Upper lobe of right lung (tissue), 1 donor: ENCODE measurements at places on chromosomes 7 and 10.

GRCh38 chr10:71687077-71687476 is 32.5 kb downstream of the C10orf105 start:
- H3K27ac ChIP-seq = no peak overlapping the region
- no peaks in the 10 kb centered on the region for H3K36me3 ChIP-seq
- H3K27me3 ChIP-seq = no peaks in the 10 kb centered on the region
- no peaks in the 10 kb centered on the region for H3K4me1 ChIP-seq

DNA sequence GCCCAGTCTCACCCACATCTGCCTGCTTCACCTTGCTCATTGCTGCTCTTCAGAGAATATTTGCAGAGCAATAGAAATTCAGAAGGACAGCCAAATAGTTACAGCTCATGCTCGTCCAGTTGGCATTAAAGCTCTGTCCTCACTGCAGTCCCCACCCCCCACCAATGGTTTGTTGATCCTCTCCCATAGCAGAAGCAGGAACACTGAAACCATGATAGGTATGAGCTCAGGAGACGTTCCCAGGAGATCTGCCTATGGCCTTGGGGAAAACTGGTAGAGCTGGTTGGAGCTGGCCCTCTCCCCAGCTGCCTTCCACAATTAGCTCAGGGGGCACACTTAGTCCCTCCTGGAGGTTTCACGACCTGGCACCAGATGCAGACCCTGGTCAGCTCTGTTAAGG is 68.6 kb upstream of the KMT2C start:
- H3K4me3 ChIP-seq = no peak overlapping the region
- H3K27ac ChIP-seq = no peak overlapping the region
- no peaks in the 10 kb centered on the region for H3K4me1 ChIP-seq
- no peak for DNase-seq
- H3K36me3 ChIP-seq = no peaks in the 10 kb centered on the region
- no peaks in the 10 kb centered on the region for H3K27me3 ChIP-seq

- no peak for DNase-seq
- H3K4me1 ChIP-seq = no peaks in the 10 kb centered on the region
- H3K4me3 ChIP-seq = no peak overlapping the region
- no peaks in the 10 kb centered on the region for H3K36me3 ChIP-seq
- no peaks in the 10 kb centered on the region for H3K27me3 ChIP-seq
Observed at GRCh38 chr10:58898854-58899573, 277.4 kb upstream of the PHYHIPL start.

DNA sequence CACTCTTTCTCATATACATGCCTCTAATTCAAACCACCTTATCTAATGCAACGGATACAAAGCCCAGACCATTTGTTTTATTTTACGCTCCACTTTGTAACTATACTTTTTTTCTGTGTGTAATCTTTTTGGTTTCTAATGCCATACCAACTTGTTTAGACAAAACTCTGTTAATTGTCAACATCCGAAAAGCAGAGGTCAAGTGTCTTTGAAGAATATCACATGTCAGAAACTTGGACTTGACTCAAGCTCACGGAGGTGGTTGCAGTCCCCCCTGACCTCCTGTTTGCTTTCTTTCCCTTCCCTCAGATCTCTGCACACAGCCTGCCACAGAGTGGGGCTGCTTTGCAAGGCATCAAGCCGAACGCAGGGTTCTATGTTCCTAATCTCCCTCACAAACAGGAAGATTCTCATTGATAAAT is 698.9 kb downstream of the PARD3 start:
- DNase-seq = no peak
- H3K4me3 ChIP-seq = peak overlapping the region; percentile 2
- no peak overlapping the region for H3K27ac ChIP-seq

- H3K4me1 ChIP-seq = peaks cover 14% of the 10 kb centered on the region
- H3K27ac ChIP-seq = no peak overlapping the region
- H3K27me3 ChIP-seq = no peaks in the 10 kb centered on the region
- no peak overlapping the region for H3K4me3 ChIP-seq
- no peaks in the 10 kb centered on the region for H3K36me3 ChIP-seq
Observed at GRCh38 chr10:30781670-30782121, 152.1 kb upstream of the LYZL2 start.

DNA sequence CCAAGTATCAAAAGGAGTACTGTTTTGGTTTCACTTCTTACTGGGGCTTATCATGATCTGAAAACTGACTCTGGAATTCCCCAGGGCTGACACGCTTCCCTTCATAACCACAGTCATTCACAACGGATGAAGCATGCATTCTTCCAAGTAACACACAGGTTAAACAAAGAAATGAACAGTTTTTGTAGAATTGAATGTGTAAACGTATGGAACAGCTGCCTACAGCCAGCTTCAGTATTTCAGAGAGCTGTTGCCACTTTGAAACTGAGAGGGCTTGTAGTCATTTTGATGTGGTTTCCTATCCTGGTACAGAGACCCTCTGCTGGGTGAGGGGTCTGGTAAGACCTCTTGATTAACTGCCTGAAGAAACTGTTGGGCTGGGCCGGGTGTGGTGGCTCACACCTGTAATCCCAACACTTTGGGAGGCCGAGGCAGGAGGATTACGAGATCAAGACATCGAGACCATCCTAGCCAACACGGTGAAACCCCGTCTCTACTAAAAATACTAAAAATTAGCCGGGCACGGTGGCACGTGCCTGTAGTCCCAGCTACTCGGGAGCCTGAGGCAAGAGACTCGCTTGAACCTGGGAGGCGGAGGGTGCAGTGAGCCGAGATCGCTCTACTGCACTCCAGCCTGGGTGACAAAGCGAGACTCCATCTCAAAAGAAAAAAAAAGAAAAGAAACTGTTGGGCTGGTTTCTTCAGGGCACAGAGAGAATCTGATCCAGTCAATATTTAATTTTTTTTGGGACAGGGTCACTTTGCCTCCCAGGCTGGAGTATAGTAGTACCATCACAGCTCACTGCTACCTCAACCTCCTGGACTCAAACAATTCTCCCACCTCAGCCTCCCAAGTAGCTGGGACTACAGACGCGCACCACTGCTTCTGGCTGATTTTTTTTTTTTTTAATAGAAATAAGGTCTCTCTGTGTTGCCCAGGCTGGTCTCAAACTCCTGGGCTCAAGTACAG is 4.7 kb downstream of the NFE2L3 start:
- H3K4me1 ChIP-seq = peaks cover 33% of the 10 kb centered on the region
- no peaks in the 10 kb centered on the region for H3K36me3 ChIP-seq
- no peaks in the 10 kb centered on the region for H3K27me3 ChIP-seq
- DNase-seq = no peak
- peak overlapping the region; percentile 21 for H3K4me3 ChIP-seq
- peak overlapping the region; percentile 51 for H3K27ac ChIP-seq

DNA sequence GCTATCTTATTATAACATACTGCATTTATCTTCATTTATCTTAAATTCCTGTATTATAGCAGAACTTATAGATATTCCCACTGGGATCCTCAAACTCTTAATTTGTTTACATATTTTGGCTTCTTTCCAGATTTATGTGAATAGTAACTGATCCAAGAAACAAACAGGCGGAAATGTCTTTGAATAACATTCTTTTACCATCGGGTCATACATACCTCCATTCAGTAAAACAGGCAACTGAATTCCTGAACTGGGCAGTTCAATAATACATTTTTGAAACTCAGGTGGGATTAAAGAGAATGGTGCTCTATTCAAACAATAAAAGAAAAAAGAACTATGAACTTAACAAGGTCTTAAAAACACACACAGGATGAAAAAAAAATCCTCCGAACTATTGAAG is 337.4 kb downstream of the CRPPA start:
- H3K27ac ChIP-seq = no peak overlapping the region
- H3K36me3 ChIP-seq = no peaks in the 10 kb centered on the region
- no peaks in the 10 kb centered on the region for H3K4me1 ChIP-seq
- DNase-seq = no peak
- no peak overlapping the region for H3K4me3 ChIP-seq
- no peaks in the 10 kb centered on the region for H3K27me3 ChIP-seq

GRCh38 chr7:117993377-117994003 is 120.2 kb upstream of the CTTNBP2 start:
- no peak overlapping the region for H3K27ac ChIP-seq
- H3K36me3 ChIP-seq = no peaks in the 10 kb centered on the region
- no peak for DNase-seq
- H3K4me1 ChIP-seq = no peaks in the 10 kb centered on the region
- no peak overlapping the region for H3K4me3 ChIP-seq

DNA sequence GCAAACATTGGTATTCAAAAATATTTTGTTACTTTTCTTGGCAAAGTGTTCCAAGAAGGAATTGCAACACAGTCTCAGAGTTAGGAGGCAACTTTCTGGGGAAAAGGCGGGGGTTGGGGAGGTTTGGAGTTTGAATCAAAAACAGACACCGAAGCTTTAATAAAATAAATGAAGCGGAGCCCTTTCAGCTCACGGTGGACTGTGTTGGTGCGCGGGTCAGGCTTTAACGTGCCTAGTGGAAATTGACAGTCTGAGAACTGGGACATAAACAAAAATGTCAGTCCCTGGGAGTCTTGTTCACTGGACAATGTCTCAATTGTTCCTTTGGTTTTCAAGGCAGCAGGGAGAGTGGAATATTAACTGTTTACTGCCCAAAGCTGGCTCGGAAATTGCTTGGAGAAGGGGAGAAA is 109.3 kb downstream of the TCF7L2 start:
- DNase-seq = no peak
- peak overlapping the region; percentile 4 for H3K4me3 ChIP-seq
- peak overlapping the region; percentile 75 for H3K27ac ChIP-seq
- H3K4me1 ChIP-seq = peaks cover 49% of the 10 kb centered on the region
- H3K36me3 ChIP-seq = no peaks in the 10 kb centered on the region

DNA sequence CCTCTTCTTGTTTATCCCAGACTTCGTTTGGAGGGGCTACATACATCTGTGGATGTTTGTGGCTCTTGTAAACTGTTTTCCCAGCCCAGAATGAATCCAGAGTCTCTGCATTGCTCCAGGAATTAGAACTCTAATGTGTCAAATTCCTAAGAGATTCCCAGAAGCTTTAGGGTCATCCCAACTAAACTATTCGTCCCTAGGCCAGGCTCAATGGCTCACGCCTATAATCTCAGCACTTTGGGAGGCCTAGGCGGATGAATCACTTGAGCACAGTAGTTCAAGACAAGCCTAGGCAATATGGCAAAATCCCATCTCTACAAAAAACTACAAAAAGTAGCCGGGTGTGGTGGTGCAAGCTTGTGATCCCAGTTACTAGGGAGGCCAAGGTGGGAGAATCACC is 28.5 kb downstream of the ARHGAP19 start:
- peaks cover 3% of the 10 kb centered on the region for H3K36me3 ChIP-seq
- no peak overlapping the region for H3K27ac ChIP-seq
- no peak for DNase-seq
- no peaks in the 10 kb centered on the region for H3K27me3 ChIP-seq
- H3K4me3 ChIP-seq = no peak overlapping the region

DNA sequence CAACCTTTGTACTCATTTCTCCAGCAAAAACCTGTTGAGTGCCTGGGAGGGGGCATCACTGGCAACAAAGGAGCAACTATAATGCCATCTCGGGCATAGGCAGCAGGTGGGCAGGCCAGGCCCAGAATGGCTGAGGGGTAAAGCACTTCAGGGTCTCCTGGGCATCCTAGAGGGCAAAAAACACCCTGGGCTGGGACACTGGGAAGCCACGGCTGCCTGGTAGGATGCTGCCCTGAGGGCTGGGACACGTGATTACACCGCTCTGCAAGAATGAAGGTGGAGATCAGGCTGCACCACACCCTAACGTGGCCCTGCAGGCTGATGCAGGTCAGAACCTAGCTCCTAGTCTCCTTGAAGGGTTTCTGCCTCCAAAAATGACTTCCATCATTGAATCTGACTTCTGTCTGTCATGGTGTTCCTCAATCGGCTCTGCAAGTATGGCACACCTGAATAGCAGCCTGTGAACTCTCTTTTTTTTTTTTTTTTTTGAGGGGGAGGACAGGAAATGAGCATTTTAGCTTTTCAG is 4.5 kb upstream of the TRAPPC14 start:
- H3K27me3 ChIP-seq = no peaks in the 10 kb centered on the region
- no peak overlapping the region for H3K27ac ChIP-seq
- H3K4me1 ChIP-seq = peaks cover 4% of the 10 kb centered on the region
- H3K36me3 ChIP-seq = no peaks in the 10 kb centered on the region
- no peak for DNase-seq

DNA sequence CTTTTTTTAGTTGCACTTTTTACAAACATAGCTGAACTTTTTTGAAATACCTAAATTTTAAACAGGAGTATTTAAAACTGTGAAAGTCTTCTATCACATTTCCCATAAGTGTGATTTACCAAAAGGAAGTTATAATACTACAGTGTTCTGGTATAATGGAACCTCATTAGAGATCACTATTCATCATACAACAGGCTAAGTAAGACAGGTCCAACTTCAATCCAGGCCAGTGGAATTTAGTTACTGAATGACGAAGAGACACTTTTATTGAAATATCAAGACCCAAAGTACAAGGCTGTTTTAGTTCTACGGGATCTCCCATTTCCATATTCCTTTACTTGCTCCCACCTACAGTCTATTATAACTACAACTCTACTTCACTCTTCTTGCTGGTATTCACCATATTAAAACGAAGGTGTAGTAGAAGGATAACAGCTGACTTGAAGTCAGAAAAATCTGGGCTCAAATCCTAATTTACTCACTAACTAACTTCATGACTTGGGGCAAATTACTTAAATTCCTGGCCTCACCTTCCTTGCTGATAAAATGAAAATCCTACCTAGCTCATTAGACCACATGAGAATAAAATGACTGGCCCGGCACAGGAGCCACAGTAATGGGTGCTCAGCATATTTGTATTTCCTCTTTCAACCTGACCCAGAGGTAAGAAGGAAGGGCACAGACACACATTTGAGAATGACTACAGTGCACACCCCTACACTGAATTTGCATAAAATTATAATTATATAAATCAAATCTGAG is 21.6 kb downstream of the GPAM start:
- no peaks in the 10 kb centered on the region for H3K27me3 ChIP-seq
- DNase-seq = no peak
- H3K27ac ChIP-seq = no peak overlapping the region
- H3K4me1 ChIP-seq = no peaks in the 10 kb centered on the region
- no peak overlapping the region for H3K4me3 ChIP-seq

GRCh38 chr10:88986549-88987242 is 3.9 kb upstream of the FAS start:
- DNase-seq = no peak
- H3K27me3 ChIP-seq = no peaks in the 10 kb centered on the region
- H3K4me1 ChIP-seq = peaks cover 18% of the 10 kb centered on the region
- no peak overlapping the region for H3K27ac ChIP-seq
- no peaks in the 10 kb centered on the region for H3K36me3 ChIP-seq

GRCh38 chr10:128536259-128536658 is 410.0 kb upstream of the MKI67 start:
- DNase-seq = no peak
- H3K4me1 ChIP-seq = no peaks in the 10 kb centered on the region

GRCh38 chr10:71290806-71291527 is 28.1 kb upstream of the SLC29A3 start:
- no peak overlapping the region for H3K27ac ChIP-seq
- H3K27me3 ChIP-seq = no peaks in the 10 kb centered on the region

DNA sequence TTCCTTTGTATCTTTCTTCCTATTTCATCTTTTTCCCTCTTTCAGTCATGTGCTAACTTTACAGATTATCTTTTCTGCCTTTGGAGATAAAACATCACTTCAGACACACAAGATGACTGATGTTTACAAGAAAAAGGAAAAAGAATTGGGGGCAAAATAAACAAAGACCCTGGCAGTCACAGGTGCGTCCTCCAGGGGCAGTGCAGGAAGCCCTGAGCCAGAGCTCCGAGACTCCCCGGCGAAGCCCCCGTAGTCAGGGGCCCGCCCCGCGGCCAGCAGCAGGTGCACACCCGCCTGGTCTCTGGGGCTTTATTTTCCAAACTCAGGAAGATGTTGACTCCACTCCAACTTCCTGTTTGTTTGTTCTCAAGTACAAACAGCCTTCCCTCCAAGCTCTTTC is 10.2 kb downstream of the STK32C start:
- H3K27me3 ChIP-seq = no peaks in the 10 kb centered on the region
- H3K27ac ChIP-seq = no peak overlapping the region
- DNase-seq = peak; percentile 40
